D721Med (cell line): ENCODE measurements at places on chromosomes 1 and 21.

DNA sequence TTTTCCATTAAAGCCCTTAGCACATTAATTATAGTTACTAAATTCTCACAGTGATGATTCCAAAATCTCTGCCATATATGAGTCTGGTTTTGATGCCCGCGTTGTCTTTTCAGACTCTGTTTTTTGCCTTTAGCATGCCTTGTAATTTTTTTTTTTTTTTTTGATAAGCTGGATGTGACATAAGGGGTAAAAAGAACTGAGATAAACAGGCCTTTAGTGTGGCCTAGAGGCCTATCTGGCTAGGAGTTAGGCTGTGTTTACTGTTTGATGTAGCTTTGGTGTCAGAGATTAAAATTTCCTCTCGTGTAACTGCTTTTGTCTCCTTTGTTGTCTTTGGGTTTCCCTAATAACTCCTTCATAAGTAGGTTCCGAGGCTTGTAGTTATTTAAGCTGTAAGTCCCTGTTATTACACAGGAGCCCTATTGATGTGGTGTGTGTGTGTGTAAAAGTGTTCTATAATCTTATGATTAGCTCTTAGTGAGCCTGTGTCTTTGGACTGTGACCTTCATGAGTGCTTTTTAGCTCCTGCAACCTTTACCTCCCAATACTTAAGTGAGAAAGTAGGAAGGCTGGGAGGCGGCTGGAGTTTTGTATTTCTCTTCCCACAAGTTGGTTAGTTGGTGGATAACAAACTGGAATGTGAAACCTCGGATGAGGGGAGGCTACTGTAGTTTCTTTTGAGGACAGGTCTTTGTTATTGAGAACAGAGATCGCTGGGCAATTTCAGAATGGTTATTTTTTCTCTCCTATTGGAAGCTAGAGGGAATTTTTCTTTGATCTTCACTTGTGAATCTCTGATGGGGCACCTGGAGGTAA, 19.3 kb downstream of the HS2ST1 start:
- no peak for DNase-seq

DNA sequence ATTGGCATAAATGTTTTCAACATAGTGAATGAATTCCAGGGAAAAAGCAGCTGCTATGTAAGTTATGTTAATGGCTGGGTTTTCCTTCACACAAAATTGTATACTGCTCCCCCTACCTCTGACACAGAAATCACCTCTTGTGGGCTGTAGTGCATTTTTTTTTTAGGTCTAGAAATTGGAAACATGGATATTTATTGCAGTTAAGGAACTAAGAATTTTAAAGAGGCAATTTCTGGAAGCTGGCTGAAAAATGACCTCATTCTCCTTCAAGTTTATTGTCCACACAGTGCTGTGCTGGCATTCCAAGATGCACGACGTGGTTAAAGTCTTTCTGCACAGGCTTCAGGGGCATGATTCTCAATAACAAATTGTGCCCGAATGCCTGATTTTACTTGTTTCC, 1424.2 kb downstream of the MRPL39 start:
- no peak for DNase-seq

- peak; percentile 17 for DNase-seq
Observed at GRCh38 chr1:64505944-64506655, 36.2 kb downstream of the CACHD1 start.

GRCh38 chr1:79006564-79006963, at the start of gene ADGRL4:
TSS of gene ADGRL4 (minus strand) at chr1:79006730. CDS start at chr1:79006654, 76 bp downstream.
- no peak for DNase-seq

DNA sequence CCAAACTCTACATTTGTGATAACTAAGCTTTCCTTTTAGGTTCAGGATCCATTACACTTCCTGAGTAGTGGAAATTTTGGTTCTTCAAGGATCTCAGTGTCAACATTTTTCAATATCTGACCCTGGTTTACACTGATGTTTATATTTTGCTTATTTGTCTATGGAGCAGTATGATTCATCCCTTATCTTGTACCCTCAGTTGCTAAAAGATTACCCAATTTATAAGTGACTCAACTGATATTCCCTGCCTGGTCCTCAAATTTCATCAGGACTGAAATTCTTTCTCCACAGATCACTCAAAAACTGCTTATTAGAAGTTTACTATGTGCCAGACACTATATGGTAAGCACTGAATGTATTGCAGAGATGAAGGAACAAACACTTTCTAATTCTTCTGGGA, 139.1 kb upstream of the CHRM3 start:
- DNase-seq: no peak

GRCh38 chr1:231584117-231584516, 42.5 kb upstream of the DISC1 start:
- no peak for DNase-seq

GRCh38 chr21:45818904-45819285, 162.7 kb upstream of the COL6A1 start:
- DNase-seq: no peak

DNA sequence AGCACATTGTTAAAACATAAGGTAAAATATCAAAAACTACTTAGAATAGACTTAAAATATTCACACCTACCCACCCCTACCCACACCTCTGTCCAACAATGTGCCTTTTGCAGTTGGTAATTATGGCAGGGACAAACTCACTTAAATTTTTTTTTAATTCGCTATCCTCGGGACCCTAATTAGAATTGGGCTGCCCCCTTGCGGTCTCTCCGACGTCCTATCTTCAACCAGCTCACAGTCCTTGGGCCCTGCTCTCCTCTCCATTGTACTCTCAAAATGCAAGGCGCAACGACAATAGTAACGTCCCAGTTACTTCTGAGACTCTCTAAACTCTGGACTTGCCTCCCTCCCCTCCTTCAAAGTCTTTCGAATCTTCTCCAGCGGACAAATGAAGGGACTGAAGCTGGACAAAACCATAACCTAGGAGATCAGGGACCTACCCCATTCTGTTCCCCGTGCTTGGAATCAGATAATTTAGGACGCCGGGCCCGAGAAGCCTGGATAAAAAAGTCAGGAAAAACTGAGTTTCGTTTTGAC, 1.1 kb upstream of the CIART start:
- no peak for DNase-seq

- no peak for DNase-seq
Observed at GRCh38 chr1:110011527-110012041, 22.8 kb upstream of the STRIP1 start.

DNA sequence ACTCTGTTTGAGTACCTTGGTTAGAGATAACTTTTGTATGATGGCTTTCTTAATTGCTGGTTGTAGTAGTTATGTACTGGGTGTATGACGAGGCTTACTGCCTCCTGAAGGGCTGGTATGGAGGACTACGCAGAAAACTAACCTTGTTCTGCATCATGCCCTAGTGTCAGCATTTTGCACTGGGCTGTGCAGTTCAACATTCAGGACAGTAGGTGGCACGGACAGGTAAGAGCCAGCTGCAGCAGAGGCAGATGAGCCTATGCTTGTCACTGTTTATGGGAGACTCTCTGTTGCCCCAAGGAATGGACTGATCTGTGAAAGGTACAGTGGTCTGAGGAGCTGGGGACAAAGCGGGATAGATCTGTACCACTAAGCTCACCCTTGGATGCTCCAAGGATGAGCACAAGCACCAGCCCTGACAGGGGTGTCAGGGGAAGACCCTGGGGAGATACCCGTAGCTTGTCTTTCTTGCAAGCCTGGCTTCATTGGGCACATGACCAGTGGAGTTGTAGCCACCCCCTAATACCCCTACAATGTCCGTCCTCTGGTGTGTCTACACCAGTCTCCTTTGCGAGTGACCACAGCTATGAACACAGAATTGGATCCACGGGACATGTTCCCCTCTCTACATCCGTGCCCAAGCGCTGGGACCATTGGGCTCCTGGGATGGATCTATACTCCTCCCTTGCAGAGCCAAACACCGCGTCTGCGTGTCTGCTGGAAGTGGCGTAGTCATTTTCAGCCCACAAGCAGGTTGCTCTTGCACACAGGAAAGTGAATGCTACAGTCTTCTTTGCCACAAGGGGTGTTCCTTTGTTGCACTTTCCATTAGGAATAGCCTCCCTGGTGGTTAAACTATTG, 51.1 kb upstream of the CFHR3 start:
- DNase-seq: no peak

- DNase-seq: peak; percentile 82
Observed at GRCh38 chr1:53278298-53278725, 40.0 kb upstream of the MAGOH start.

GRCh38 chr1:60791226-60791625, 291.1 kb upstream of the NFIA start:
- no peak for DNase-seq

DNA sequence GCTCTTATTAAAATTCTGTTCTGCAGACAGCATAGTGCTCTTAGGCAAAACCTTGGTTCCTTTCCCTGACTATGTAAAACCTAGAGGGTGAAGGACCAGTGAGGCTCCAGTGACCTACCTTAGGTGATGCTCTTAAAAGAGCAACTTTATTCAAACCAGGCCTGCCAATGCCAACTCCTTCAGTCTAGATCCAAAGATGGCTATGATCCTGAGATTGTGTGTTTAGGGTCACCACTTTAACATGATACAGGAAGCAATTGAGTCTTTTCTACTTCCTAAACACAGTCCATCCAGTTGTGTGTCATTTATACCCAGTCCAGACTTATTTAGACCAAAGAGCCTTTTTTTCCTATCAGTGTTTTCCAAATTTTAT, 10.8 kb downstream of the MCL1 start:
- DNase-seq: no peak

DNA sequence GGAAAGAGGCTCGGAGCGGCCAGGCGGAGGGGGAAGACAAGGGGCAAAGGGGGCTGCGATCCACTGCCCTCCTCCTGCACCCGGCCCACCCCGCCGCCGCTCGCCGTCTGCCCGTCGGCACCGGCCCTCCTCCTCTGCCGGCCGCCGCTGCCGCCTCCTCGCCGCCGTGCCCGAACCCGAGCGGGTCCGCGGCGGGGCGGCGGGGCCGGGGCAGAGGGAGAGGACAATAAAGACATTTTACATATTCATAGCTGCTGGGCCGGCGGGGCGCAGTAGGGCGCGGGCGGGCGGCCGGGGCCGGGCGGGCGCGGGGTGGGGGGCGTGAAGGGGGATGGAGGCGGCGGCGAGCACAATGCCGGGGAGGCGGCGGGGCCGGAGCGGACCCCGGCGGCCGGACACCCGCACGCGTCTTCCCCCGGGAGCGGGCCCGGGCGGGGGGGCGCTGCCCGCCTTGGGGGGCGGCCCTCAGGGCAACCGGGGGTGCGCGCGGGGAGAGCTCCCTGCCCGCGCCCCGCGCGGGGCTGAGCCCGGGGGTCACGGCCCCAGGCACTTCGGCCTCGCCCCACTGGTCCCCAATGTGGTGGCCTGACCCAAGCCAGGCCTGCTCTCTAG, 546 bp downstream of the POU2F1 start:
- no peak for DNase-seq

GRCh38 chr1:205488074-205488723, 16.3 kb upstream of the CDK18 start:
- DNase-seq: peak; percentile 96

DNA sequence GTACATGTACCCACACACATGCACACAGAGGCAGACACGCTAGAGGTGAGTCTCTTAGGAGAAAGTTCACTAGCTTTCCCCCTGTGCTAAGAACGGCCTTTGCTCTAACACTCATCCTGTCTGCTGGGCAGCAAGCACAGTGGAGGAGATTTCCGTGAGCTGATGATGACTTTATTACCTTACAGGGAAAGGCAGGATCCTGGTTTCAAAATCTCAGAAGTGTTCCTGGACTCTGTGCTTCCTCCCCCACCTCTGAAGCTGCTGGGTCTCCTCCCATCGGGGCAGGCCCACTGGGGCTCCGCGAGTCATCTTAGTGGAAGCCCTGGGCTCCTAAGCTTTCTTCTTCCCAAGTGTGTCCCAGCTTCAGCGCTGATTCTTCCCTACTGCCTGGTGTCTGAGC, 2.7 kb downstream of the FAM3B start:
- DNase-seq: no peak

DNA sequence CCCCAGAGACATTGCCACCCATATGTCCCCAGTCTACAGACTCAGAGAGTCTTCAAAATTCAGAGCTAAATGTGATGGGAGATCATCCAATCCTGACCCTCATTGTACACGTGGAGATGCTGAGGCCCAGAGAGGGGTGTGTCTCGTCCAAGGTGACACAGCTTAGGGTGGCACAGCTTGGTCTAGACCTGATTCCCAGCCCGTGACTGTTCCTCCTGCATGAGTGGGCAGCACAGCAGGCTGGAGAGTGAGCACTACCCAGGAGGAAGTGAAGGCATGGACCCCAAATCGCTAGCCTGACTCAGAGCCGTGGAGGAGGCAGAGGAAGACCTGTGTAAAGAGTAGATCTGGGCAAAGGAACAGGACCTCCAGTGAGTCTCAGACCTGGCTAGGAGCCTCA, 16.4 kb downstream of the S100A7 start:
- no peak for DNase-seq

DNA sequence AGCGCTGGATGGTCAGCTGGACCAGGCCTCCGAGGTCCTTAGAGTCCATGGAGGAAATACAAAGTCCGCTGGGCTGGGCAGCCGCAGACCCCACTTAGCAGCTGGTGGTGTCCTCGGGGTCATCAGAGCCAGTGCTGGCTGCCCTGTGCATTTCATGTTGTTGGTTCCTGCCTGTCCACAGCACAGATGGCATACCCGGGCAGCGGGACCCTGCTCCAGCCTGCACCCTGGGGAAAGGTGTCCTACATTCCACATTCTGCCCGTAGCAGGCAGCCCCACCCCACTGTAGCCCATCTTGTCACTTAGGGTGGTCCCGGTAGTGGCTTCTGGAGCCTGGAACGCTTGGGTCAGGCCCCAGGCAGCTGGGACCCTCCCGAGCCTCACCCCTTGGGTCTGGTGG, 19.8 kb downstream of the PRKCZ start:
- DNase-seq: no peak

- DNase-seq: no peak
Observed at GRCh38 chr1:240314845-240315801, 223.4 kb downstream of the FMN2 start.

DNA sequence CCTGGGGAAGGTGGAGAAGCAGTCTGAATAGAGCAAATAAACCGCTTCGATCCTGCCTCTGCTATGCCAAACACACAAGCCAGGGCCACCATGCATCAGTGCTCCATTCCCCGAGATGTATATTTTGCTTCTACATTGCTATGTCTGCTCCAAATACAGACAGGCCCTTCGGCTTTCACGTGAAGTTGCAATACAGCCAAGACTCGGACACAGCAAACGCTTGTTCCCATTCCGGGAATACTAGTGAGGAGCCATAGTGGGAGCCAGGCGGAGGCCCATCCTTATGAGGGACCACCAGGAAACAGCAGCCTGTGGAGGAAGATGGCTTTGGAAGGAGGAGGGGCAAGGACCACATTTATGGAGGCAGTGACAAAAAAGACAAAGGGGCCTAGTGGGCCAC, 22.6 kb downstream of the ERI3 start:
- DNase-seq: no peak
